ENCODE measurements at places on chromosomes 1 and 21.

- no peak for DNase-seq
Observed at GRCh38 chr1:205229399-205229871, 1.7 kb downstream of the TMCC2 start.

DNA sequence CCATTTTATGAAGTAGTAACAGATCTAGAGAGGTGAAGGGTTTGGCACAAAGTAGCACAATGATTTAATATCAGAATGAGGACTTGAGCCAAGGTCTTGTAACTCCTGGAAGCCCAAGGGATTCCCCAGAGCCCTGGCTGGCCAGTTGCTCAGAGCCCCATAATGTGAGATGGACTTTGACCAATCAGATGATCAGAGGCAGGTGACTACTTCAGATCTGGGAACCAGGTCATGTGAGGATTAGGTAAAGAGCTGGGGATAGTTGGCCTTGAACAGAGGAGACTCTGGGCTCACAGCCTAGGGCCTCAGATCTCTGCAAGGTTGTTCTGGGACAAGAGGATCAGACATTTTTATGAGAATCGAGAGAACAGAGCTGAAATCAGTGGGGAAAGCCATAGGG lies 18.9 kb downstream of the SHISAL2A start:
- DNase-seq = peak; percentile 31

DNA sequence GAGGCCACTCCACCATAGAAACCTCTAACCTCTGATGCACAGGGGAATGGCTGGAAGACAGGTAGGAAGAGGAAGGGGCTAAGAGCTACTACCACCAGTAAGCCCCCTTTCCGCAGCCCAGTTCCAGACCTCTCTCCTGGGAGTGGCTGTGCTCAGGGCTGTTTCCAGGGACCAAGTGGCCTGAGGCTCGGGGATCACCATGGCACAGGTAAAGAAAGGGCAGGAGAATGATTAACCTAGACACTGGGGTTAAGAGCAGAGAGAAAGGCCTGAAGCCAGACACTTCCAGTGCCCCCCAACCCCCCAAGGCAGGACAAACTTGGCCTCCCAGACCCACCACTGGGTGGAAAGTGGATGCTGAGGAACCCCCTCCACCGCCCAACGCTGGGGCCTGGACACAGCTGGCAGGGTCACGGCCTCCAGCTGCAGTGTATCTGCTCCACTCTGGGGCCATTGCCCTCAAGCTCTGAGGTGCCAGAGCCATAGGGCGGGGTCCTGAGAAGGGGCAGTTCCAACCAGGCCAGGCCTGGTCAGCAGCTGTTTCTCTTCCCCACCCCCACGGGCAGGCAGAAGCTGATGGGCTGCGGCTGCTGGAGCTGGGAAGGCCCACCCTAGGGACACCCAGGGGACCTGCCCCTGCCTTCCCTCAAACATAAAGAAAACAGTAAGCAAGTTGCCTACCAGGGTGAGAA lies 2.6 kb downstream of the TAGLN2 start:
- peak; percentile 14 for DNase-seq

DNA sequence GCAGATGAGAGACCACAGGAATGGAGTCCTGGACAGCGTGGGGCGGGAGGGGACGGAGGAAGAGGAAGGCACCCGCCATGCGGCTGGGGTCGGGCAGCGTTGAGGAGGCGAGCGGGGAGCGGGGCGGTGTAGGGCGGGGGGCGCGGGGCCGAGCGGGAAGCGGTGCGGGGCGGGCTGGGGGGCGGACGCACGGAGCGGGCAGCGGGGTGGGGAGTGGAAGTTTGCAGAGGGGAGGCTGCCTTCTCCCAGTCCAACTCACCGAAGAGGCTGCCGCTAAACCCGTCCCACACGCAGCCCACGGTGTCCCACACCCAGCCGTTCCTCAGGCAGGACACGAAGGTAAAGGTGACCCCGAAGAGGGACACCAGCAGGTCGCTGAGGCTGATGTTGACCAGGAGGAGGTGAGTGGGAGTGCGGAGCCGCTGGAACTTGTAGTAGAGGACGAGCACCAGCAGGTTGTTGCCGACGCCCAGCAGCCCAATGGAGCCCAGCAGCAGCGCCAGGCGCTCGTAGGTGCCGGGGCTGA lies 483 bp downstream of the CHML start:
- DNase-seq = peak; percentile 23

- no peak for DNase-seq
Observed at GRCh38 chr1:156809281-156809680, 7.4 kb downstream of the SH2D2A start.

DNA sequence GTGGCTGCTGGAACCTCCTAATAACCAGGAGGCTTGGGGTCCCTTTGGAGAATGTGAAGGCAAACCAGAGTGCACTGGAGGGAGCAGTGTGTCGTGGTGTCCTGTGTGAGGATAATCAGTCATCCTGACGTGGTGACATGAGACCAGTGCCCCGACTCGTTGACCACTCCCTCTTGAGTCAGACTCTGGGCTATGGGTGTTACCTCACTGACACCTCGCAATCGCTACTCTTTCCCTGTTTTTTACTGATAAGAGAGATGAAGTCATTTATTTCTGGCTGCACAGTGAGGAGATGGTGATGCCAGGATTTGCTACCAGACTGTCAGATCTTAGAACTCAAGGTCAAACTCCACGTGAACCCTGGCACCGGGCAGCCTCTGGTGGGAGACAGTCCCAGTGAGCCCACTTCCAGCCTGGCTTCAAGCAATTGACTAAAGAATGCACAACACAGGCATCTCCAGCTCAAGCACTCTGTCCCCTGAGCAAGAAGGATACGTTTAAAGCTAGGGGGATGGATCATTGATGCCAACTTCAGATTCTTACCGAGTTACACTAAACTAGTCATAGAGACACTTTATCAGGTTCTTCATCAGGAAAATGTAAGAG lies 30.3 kb downstream of the UBASH3A start:
- peak; percentile 47 for DNase-seq

- no peak for DNase-seq
Observed at GRCh38 chr1:53663529-53664300, 75.2 kb downstream of the GLIS1 start.

- peak; percentile 65 for DNase-seq
Observed at GRCh38 chr21:31137960-31138359, 99.7 kb upstream of the KRTAP19-8 start.

DNA sequence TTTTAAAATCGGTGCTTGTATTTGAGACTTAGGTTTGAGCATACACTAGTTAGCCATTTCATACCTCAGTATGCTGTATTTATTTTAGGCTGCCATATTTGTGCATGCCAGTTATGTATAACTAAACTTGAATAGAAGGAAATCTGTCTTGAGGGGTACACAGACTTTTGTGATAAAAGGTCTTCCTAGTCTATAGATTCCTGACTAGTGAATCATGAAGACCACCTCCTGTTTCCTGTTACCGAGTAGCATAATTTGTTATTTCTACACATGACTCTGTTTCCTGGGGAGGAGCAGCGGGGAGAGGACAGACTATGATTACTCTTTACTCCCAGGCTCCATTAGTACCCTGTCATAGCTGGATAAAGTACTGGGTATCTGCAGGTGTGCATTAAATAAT lies 316.8 kb upstream of the SNX7 start:
- DNase-seq = no peak

GRCh38 chr1:58155418-58156123 lies 391.0 kb downstream of the OMA1 start:
- peak; percentile 74 for DNase-seq

DNA sequence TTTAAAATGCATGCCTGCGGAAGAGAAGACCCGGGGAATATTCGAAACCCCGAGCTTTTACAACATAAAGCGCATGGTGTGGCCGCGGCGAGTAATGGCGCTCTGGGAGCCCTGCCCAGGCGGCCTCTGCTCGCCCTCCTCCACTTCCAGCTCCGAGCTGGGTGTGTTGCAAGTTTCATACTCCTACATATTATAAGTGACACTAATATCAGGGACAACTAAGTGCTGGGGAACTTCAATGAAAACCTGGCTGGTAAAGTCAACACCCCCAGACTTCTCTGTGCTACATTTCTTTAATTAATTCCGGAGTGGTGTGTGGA lies 11.8 kb downstream of the SIM2 start:
- DNase-seq = peak; percentile 68

- DNase-seq = peak; percentile 72
Observed at GRCh38 chr1:168509875-168510791, 33.7 kb downstream of the XCL2 start.

Measured in suppressor macrophage treated with lipopolysaccharide for 1 hour (primary cell).